Cerebellar cortex (tissue), 1 donor: ENCODE measurements at places on chromosomes 7 and 10.

GRCh38 chr7:132691201-132691600, 114.9 kb upstream of the PLXNA4 start:
- DNase-seq: no peak

DNA sequence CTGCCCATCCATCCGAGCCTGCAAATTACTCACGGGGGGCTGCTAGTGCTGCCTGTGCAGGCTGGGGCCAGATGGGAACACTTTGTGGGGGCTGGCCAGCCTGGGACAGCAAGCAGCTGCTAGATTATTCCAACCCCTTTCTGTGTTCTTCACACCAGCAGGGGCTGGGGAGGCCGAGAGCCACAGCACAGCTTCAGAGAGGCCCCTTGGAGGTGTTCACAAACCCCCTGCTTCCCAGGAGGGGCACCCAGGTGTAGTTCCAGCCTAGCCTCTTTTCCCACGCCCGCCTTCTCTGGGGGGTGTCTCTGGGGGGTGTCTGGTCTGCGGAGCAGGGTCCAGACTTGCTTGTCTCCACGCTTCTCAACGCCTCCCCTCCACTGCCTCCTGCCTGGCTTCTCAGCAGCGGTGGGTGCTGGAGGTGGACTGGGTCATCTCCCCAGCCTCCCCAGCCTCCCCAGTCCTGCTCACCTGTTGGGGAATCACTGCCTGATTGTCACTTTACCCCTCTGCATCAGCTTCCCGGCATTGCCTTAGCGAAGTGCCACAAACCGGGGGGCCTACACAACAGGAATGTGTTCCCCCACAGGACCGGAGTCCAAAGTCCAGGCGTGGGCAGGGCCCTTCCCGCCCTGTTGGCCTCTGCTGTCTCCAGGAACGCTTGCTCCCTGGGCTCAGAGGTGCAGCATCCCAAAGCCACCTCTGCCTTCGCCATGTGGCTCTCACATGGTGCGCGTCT, 74.0 kb upstream of the EN2 start:
- no peak for DNase-seq

DNA sequence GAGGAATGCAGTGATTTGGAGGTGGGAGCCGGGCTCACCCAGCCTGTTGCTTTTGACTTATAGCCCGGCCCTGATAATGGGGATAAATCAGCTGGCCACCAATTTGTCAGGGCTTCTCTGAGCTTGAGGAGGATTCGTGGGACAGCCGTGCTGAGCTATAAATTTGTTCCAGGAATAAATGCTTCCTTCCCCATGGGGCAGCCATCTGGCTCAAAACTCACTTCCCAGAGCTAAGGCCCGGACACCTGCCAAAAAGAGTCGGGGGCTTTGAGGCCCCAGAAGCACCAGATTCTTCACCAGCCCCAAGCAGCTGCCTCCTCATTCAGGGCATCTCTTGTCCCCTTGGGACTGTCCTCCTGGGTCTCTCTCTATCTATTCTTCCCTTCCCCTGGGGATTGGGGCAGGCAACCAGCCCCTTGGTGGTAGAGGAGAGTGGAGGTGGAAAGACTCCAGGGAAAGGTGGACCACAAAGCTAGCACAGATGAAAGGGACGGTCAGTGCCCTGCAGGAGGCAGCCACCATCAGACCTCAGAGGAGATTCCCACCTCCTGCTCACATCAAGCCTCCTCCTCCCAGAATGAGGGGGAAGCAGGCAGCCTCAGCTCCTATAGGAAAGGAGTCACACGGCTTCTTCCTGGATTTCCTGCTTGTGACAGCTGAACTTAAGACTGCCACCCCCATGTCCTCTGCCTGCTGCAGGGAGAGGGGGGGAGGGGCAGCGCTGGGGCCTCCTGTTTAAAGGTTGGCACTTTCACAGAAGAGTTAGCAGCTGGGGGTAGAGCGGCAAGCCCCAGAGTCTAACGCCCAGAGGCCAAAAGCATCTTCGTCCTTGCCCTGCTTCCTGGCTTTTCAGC, 44.2 kb upstream of the LRRC4 start:
- peak; percentile 23 for DNase-seq

DNA sequence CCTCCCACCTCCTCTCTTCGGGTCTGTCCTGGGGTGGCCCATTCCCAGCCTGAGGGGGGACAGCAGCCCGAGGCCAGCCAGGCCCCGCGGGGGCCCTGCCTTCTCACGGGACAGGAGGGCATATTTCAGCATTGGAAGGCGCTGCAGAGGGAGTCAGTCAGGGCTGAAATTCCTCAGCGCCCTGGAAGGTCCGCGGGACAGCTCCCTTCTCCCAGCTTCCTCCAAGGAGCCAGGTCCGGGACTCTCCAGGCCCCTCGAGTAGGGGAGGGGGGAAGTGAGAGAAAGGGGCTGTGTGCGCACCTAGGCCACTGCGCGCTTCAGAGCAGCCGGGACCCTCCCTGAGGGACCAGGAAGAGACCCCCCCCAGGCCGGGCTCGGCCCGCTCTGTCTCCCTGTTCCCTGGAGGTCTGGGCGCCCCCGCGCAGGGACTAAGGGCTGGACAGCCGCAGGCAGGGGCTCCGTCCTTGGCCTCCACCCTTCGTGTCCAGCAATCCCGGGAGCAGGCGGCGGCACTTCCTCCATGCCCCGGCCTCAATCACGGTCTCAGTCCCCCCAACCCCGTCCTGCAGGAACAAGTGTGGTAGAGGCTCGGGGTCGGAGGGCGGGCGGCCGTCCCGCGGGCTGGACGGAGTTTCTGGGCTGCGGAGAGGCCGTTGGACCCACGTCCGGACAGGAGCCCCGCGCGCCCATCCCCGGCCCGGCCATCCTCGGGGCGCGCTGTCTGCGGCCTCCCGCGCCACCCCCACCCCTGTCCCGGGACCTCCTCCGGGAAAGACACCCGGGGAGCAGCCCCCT, 6.0 kb upstream of the ELFN1 start:
- DNase-seq: no peak

DNA sequence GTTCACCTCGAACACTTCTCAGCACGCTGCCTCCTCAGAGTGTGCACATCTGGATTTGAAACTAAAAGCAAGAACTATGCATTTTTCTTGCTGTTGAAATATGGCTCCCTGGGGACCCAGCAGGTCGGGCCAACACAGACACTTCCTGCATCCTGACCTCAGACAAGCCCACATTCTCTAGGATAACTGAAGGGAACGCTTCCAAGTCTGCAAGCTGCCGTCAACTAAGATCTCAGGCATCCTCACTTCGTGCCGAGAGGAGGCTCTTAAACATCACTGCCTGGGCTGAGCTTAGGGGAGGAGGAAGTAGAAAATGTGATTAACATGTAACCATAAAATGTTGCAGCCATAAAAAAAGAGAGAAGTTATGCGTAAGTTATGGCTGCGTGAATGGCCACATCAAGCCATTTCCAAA, 65.5 kb downstream of the PYROXD2 start:
- no peak for DNase-seq
